Stimulated activated CD4-positive, alpha-beta T cell treated with anti-CD3 and anti-CD28 coated beads, Interleukin-15, amount 100 ng/mL, for 24 hours (primary cell): ENCODE measurements at places on chromosomes 2 and 18.

GRCh38 chr2:74789271-74789670 lies 44.7 kb upstream of the HK2 start:
- no peak for DNase-seq

DNA sequence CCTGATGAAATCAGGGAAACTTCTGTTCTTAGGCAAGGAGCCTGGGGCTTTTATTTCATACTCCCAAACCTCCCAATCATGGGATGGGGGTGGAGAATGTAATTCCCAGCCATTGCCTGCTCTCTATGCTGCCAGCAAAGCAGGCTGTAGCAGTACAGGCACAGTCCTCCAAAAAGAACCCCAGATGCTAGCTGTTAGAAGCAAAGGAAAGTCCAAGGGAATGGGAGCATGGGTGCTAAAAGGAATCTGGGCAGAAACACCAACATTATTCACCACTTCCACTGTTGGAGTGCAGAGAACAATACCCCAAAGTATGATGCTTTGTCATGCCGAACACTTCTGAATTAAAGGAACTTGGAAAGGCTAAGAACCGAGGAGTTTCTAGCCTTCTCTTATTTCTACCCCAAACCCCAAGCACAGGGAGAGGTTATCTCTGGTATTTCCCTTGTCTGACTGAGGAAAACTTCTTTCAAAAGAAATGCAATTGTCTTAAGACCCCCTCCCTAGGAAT lies 24.7 kb downstream of the MDH1 start:
- DNase-seq = no peak

DNA sequence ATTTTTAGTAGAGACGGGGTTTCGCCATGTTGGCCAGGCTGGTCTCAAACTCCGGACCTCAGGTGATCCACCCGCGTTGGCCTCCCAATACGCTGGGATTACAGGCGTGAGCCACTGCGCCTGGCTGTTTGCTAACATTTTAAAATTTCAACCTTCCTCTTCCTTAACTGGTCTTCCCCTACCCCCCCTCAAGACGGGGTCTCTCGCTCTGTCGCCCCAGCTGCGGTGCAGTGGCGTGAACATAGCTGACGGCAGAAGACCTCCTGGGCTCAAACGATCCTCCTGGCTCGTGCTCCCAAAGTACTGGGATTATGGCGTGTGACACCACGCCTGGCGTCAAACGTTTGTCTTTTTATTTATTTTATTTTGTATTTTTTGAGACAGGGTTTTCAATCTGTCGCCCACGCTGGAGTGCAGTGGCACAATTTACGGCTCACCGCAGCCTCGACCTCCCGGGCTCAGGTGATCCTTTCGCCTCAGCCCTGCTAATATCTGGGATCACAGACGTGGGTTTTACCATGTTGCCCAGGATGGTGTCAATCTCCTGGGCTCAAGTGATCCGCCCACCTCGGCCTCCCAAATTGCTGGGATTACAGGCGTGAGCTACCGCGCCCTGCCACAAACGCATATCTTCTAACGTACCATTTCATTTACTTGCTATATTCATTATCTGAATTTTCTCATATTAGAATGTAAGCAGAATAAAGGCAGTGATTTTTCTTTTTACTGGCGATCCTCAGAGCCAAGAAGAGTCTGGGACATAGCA lies 984 bp upstream of the MSH2 start:
- no peak for DNase-seq

DNA sequence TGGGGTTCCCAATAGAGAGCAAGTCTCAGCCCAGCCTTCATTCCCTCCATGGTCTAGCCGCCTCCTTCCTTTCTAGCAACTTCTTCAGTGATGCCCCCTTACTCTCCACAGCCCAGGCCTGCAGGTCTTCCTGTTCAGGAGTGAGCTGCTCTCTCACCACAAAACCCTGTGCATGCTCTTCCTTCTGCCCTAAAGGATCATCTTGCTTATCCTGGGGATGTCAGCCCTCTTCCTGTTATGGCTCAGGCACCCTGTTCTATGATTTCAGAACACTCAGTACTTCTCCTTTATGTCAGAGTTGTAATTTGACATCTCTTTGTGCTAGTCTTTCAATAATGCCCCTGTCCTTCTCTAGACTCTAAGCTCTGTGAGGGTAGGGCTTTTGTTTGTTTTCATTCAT lies 19.4 kb downstream of the TMEM178A start:
- no peak for DNase-seq

DNA sequence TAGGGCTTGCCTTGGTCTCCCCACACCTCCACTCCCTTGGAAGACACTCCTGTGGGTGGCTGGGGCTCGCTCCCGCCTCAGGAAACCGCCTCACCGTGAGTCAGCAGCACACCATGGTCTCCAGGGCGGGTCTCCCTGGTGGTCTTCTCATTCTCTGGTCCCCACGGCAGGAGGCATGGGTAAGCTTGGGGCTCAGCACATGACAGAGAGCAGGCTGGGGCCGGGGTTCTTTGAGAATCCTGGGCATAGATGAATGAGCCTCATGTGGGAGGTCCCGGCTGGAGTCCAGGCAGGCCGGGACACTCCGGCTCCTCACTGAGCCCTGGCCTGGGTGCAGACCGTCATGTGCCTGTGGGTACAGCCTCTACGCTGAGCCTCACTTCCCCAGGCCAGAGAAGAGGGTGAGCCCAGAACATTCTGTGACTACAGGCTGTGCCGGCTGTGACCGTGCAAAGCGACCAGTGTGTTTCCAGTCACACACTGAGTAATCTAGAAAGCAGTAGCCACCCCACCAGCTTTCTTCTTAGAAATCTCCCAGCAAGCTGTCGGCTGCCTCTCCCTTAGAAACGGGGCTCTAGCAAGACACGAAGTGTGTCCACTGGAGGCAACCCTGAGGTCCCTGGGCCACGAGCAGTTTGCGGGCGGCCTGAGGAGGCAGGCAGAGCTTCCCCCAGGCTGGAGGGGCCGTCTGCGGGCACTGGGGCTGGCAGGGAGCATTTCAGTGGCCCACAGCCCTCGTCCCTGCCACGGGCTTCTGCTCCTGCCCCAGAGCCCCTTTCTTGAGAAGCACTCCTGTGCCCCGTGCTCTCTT lies 93.1 kb downstream of the RHOB start:
- DNase-seq = no peak

DNA sequence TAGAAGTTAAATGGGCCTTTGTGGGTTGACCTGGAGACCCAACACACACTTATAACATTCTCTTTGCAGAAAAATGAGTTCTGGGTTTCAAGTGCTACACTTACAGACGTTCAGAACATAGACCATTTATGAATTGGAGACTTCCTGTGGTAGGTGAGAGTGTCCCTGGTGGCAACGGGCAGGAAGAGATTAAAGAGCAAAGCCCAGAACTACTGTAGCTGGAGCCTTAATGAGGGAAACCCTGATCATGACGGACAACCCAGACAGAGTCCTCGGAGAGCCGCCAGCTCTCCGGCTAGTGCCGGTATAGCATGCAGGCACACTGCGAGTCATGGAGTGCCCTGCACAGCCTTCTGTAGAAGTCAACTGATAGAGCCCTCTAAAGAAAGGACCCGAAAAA lies 44.5 kb upstream of the RMDN2 start:
- no peak for DNase-seq

DNA sequence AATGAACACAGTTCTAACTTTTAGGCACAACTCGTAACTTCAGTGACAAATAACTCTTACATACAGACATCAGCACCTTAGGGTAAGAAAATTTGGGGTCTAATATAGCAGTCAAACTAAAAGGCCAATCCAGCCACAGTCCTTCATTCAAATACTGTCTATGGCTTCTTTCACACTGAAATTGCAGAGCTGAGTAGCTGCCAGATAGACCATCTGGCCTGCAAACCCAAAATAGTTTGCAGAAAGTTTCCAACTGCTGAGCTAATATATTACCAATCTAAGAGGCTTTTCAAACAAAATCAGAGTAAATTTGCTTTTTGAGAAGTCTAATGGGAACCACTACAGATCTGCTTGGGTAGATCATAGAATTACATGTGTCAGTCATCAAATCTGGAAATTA lies 183.4 kb downstream of the GALR1 start:
- DNase-seq = no peak

- DNase-seq = no peak
Measured at GRCh38 chr2:153873052-153874048, 1.6 kb downstream of the GALNT13 start.
